Left ventricle myocardium inferior (tissue), 1 donor: ENCODE measurements at places on chromosomes 1 and 21.

- no peak for DNase-seq
Observed at GRCh38 chr1:181151378-181152326, 63.2 kb downstream of the IER5 start.

DNA sequence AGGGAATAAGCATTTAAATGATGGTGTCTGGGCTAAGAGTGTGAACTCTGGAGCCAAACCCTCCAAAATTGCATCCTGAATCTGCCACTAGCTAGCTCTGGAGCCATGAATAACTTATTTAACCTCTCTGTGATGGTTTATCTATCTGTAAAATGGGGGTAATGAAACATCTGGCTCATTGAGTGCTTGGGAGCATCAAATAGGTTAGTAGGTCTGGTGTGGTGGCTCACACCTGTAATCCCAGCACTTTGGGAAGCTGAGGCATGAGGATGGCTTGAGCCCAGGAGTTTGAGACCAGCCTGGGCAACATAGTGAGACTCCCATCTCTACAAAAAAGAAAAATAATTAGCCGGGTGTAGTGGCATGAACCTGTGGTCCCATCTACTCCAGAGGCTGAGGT is 42.8 kb downstream of the KIF1B start:
- DNase-seq, result no peak

- no peak for DNase-seq
Observed at GRCh38 chr1:170205301-170205700, 59.5 kb downstream of the NTMT2 start.

GRCh38 chr1:23582820-23583219 is 23.5 kb upstream of the ID3 start:
- DNase-seq, result no peak

DNA sequence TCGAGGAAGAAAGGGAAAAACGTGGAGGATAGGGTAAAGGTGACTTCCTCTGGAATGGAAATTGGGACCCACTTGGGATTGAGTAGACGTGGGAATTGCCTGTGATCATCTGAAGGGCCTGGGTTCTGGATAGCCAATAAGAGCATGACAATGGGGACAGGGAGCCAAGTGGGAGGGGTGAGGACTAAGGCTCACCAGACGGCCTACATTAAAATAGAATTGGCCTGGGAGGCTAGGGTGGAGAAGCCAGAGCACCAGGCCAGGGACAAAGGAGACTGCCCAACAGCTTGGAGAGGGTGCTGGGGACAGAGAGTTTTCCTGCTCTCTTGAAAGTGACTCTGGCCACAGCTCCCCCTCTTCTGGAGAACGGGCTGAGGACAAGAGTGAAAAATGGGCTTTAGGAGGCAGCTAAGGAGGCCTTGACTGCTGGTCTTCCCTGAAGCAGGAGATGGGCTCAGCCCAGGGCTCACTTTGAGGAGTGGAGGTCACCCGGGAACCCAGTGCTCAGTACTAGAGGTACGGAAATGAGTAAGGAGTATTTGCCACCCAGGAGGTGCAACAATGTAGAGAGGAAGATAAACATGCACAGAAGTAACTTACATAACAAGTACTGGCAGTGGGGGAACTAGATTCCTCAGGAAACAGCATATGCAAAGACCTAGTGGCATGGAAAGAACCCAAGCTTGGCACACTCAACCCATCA is 18.8 kb downstream of the INKA2 start:
- DNase-seq, result peak; percentile 69

GRCh38 chr1:198780376-198780775 is 141.5 kb downstream of the PTPRC start:
- DNase-seq, result no peak

- DNase-seq, result no peak
Observed at GRCh38 chr1:167369933-167370332, 148.4 kb downstream of the CD247 start.

- no peak for DNase-seq
Observed at GRCh38 chr1:54227091-54227602, 27.2 kb downstream of the MRPL37 start.

DNA sequence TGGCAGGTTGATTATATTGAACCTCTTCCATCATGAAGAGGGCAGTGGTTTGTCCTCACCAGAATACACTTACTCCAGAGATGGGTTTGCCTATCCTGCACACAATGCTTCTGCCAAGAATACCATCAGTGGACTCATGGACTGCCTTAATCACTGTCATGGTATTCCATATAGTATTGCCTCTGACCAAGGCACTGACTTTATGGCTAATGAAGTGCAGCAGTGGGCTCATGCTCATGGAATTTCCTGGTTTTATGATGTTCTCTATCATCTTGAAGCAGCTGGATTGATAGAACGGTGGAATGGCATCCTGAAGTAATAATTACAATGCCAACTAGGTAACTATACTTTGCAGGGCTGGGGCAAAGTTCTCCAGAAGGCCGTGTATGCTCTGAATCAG is 16.6 kb upstream of the GBP6 start:
- DNase-seq, result no peak

DNA sequence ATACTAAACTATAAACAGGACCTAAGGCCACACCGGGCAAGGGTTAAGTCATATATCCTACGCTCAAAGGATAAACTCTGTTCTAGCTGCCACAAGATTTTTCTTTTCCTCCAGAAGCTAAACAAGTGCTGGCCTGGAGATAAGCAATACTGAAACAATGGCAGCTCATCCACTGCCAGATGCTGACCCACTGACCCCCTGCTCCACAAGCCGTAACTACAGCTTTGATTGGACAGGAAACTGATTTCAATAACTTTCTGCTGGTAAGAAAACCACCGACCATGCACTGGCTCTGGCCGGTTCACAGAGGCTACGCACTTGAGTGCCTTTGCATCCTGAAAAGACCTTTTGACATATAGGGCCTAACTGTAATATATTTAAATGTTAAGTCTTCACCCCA is 51.3 kb upstream of the PLA2G2C start:
- no peak for DNase-seq

GRCh38 chr1:47930210-47930840 is 66.9 kb downstream of the TRABD2B start:
- no peak for DNase-seq

DNA sequence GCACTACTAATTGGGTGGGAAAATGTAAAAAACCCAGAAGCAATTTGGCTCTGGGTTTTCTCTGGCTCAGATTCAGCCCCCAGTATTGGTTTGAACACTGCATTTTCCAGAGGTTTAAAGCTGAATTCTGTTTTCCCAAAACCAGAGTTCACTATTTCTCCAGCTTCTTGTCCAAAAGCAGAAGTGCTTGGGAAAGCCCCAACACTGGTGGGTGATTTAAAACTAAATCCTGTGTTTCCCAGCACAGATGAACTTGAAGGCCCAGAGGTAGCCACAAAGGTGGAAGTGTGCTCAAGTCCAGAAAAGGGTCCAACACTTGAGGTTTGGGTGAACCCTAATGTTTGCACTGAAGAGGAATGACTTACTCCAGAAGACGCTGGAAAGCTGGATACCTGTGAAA is 678 bp downstream of the MCM3AP start:
- no peak for DNase-seq

- no peak for DNase-seq
Observed at GRCh38 chr1:91564888-91565701, 64.4 kb downstream of the CDC7 start.

GRCh38 chr21:30882866-30883597 is 1.7 kb upstream of the KRTAP11-1 start:
- no peak for DNase-seq
